ENCODE measurements at places on chromosomes 12 and 14.

DNA sequence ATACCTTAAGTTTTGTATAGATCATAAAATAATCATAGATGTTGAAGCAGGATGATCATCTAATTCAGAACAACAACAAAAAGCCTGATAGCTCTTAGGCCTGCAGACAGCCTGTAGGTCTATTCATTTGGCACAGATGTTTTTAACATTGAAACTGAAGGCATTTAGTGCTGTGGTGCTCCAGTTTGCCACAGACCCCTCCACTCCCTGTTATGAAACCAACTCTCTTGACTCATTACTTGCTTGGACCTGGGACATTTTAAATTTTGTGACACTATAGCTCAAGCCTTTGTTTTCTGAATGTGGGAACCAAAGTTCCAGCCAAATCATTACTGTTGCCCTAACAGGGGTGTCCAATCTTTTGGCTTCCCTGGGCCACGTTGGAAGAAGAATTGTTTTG is 9.1 kb downstream of the PRKCH start:
- DNase-seq = no peak
- no peaks in the 10 kb centered on the region for H3K27me3 ChIP-seq
- H3K27ac ChIP-seq = no peak overlapping the region
- peaks cover 3% of the 10 kb centered on the region for H3K36me3 ChIP-seq

DNA sequence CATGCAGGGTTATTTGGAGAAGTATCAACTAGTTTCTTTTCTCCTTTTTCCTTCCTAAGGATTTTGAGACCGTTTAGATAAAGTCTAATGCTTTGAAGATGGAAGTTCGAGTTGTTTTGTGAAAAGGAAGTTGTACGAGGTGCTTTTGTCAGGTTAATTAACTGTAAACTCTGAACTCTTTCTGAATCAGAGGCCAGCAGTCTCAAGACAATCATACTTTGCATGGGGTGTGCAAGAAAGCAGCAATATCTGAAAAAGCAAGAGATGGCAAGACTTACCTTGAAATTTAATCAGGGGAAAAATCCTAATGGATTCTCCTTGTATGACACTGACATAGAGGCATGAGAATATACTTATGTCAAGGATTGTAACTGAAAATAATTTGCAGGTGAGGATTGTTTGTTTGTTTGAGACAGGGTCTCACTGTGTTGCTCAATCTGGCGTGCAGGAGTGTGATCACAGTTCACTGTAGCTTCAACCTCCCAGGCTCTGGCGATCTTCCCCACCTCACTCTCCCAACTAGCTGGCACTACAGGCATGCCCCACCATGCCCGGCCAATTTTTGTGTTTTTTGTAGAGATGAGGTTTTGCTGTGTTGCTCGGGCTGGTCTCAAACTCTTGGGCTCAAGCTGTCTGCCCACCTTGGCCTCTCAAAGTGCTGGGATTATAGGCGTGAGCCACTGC is 170.2 kb upstream of the HMGA2 start:
- H3K27ac ChIP-seq = no peak overlapping the region
- no peaks in the 10 kb centered on the region for H3K36me3 ChIP-seq
- no peaks in the 10 kb centered on the region for H3K27me3 ChIP-seq
- DNase-seq = no peak
- no peak overlapping the region for H3K4me3 ChIP-seq

- H3K4me1 ChIP-seq = no peaks in the 10 kb centered on the region
- no peak for DNase-seq
- no peak overlapping the region for H3K4me3 ChIP-seq
- no peak overlapping the region for H3K27ac ChIP-seq
Observed at GRCh38 chr12:59452746-59453145, 143.1 kb upstream of the SLC16A7 start.

- no peaks in the 10 kb centered on the region for H3K27me3 ChIP-seq
- no peak overlapping the region for H3K27ac ChIP-seq
- no peak for DNase-seq
- H3K4me1 ChIP-seq = no peaks in the 10 kb centered on the region
- H3K4me3 ChIP-seq = no peak overlapping the region
Observed at GRCh38 chr12:83102499-83102898, 415.8 kb downstream of the TMTC2 start.

DNA sequence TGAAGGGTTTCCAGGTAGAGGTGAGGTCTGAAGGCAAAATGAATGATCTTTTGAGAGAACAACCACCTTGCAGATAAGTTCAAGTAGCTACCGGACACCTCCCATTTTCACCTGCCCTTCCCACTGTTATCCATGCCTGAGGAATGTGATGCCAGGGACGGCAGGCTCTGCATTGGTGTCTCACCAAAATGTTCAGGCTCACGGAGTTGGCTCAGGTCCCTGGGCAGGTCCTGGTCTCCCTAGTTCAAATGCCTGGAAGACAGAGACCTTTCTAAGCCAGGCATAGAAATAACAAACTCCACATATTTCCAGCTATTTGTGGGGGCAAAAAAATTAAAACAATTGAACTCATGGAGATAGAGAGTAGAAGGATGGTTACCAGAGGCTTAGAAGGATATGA is 36.0 kb downstream of the TMEM63C start:
- no peaks in the 10 kb centered on the region for H3K4me1 ChIP-seq
- no peak for DNase-seq
- no peaks in the 10 kb centered on the region for H3K36me3 ChIP-seq
- H3K27me3 ChIP-seq = no peaks in the 10 kb centered on the region
- H3K4me3 ChIP-seq = no peak overlapping the region
- H3K27ac ChIP-seq = no peak overlapping the region

DNA sequence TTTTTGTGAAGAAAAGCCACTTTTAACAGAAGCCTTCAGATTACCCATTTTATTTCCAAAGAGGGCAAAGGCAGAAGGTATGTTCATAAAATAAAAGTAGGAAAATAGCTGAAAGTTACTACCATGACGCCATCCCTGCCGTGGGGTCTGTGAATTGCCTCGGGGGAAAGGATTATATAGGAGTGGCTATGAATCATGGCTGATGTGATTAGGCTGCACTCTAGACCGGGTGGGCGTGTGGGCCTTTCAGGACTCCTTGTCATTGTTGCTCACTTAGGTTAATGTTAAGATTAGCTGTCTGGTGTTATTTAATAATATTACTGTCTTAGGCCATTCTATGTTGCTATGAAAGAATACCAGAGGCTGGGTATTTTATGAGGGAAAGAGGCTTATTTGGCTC is 195.5 kb downstream of the EGLN3 start:
- H3K27me3 ChIP-seq = no peaks in the 10 kb centered on the region
- H3K4me3 ChIP-seq = no peak overlapping the region
- DNase-seq = no peak
- H3K36me3 ChIP-seq = no peaks in the 10 kb centered on the region
- peaks cover 3% of the 10 kb centered on the region for H3K4me1 ChIP-seq

DNA sequence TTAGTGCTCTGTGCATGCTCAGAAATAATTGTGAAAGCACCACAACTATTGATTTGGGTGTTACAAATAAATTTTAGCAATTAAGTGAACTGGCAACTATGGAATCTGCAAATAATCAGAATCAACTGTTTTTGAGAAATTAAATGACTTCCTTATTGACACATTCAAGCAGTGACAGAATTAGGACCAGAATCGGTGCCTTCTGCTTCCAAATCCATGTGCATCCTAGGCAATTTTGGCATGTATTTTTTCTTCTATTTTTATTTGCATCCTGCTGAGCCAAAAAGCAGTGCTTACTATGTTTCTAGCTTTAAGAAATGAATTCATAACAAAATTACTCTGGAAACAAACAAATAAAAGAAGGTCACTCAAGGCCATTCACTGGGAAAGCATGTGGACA is 408.2 kb downstream of the GXYLT1 start:
- no peaks in the 10 kb centered on the region for H3K27me3 ChIP-seq
- H3K4me1 ChIP-seq = no peaks in the 10 kb centered on the region
- H3K27ac ChIP-seq = no peak overlapping the region
- no peak for DNase-seq

DNA sequence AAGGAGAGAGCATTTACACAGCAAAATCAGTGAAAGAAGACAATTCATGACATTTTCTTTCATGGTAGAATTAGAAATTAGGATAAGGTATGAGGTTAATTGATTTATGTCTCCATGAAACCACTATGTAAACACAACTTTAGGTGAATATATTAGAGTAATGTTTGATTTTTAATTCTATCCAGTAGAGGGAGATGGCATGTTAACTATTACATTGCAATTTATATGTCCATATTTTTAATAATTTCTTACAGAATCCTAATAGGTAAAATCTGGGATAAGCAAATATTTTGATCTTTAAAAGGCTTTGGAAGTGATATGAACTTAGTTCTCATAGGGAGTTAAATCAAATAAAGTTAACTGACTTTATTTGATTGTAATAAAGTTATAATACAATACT is 373.4 kb upstream of the PDE3A start:
- H3K36me3 ChIP-seq = no peaks in the 10 kb centered on the region
- DNase-seq = no peak
- H3K4me3 ChIP-seq = no peak overlapping the region
- H3K27me3 ChIP-seq = no peaks in the 10 kb centered on the region
- peaks cover 10% of the 10 kb centered on the region for H3K4me1 ChIP-seq

DNA sequence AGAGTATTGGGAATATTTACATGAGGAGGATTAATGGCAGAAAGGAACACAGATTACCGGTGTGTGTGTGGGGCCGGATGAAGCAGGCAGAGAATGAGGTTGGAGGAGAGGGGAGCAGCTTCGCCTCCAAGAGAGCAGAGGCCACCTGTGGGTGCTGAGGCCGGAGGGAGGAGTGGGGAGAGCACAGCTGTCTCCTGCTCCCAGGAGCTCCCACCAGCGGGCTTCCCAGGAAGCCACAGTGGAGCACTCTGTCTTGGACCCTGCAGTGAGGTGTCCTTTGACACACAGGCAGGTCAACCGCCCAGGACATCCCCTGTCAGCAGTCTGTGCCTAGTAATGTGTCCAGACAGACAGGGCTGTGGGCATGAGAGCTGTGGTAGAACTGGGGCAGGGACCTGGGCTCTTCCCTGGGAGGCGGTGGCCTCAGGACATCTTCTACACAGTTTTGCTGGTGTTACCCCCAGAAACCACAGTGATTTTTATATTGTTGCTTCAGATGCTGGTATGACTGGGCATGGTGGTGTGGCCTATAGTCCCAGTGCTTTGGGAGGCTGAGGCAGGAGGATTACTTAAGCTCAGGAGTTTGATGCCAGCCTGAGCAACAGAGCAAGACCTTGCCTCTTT is 18.5 kb upstream of the AMN start:
- no peaks in the 10 kb centered on the region for H3K27me3 ChIP-seq
- peaks cover 22% of the 10 kb centered on the region for H3K36me3 ChIP-seq
- H3K4me1 ChIP-seq = no peaks in the 10 kb centered on the region

GRCh38 chr12:29301114-29301513 is 79.9 kb downstream of the ERGIC2 start:
- no peaks in the 10 kb centered on the region for H3K27me3 ChIP-seq
- no peak overlapping the region for H3K27ac ChIP-seq
- no peak overlapping the region for H3K4me3 ChIP-seq
- no peak for DNase-seq

- H3K4me3 ChIP-seq = no peak overlapping the region
- H3K27me3 ChIP-seq = no peaks in the 10 kb centered on the region
- DNase-seq = peak; percentile 16
- H3K4me1 ChIP-seq = peaks cover 4% of the 10 kb centered on the region
- no peak overlapping the region for H3K27ac ChIP-seq
- H3K36me3 ChIP-seq = peaks cover 32% of the 10 kb centered on the region
Observed at GRCh38 chr12:119715268-119715620, 47.3 kb downstream of the PRKAB1 start.

GRCh38 chr14:104361101-104361591 is 218.4 kb upstream of the C14orf180 start:
- no peaks in the 10 kb centered on the region for H3K36me3 ChIP-seq
- no peak overlapping the region for H3K4me3 ChIP-seq
- H3K27ac ChIP-seq = no peak overlapping the region
- no peaks in the 10 kb centered on the region for H3K4me1 ChIP-seq
- H3K27me3 ChIP-seq = no peaks in the 10 kb centered on the region

- peaks cover 12% of the 10 kb centered on the region for H3K4me1 ChIP-seq
- DNase-seq = no peak
- H3K36me3 ChIP-seq = no peaks in the 10 kb centered on the region
- H3K27ac ChIP-seq = no peak overlapping the region
- H3K4me3 ChIP-seq = no peak overlapping the region
Observed at GRCh38 chr12:12016284-12017100, 54.2 kb upstream of the BCL2L14 start.

DNA sequence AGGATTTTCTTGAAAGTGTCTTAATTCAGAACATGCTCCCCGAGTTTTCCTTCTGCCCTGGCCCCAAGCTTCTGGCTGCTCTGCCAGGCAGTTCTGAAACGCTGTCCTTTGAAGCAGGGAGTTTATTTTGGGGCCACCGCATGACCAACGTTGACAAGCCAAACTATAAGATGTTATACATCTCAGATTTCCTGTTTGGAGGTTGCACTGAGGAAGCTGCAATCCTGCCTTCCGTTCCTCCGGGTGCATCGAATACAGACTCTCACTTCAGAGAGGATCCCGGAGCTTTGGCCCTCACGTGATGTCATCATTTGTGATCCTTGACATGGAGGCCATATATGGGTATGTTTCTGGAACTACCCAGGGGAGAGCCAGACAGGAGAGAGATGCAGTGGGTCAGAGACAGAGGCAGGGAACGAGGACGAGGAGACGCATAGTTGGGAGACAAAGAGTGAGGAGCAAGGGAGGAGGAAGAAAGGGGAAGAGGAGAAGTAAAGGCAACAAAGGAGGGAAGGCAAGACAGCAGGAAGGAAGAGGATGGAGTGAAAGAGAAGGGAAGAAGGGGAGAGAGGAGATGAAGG is at the start of gene ASB2:
Gene ASB2 (minus strand): TSS at position 94 of the 581 bp plus-strand sequence. CDS start 12,031 bp downstream, outside the sequence.
- no peak for DNase-seq
- H3K36me3 ChIP-seq = no peaks in the 10 kb centered on the region
- H3K27ac ChIP-seq = no peak within 1 kb of the TSS
- no peaks in the 10 kb centered on the region for H3K4me1 ChIP-seq
- H3K4me3 ChIP-seq = no peak within 1 kb of the TSS

DNA sequence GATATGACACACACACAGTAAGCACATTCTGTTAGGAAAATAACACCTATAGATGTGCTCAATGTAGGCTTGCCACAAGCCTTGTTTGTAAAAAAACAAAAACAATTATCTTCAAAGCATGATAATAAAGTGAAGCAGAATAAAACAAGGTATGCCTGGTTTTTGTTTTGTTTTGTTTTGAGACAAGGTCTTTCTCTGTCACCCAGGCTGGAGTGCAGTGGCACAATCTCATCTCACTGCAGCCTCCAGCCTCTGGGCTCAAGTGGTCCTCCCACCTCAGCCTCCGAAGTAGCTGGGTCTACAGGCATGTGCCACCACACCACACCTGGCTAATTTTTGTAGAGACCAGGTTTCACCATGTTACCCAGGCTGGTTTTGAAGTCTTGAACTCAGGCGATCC is 52.4 kb upstream of the MON2 start:
- H3K4me1 ChIP-seq = no peaks in the 10 kb centered on the region
- no peaks in the 10 kb centered on the region for H3K27me3 ChIP-seq
- DNase-seq = no peak
- H3K4me3 ChIP-seq = no peak overlapping the region
- H3K27ac ChIP-seq = no peak overlapping the region

GRCh38 chr12:89384050-89384758 is 31.9 kb upstream of the DUSP6 start:
- peak overlapping the region; percentile 67 for H3K27ac ChIP-seq
- peak; percentile 93 for DNase-seq
- H3K27me3 ChIP-seq = no peaks in the 10 kb centered on the region
- no peaks in the 10 kb centered on the region for H3K36me3 ChIP-seq
- H3K4me1 ChIP-seq = peaks cover 13% of the 10 kb centered on the region

- H3K36me3 ChIP-seq = no peaks in the 10 kb centered on the region
- H3K27ac ChIP-seq = no peak overlapping the region
- no peak for DNase-seq
- H3K4me1 ChIP-seq = no peaks in the 10 kb centered on the region
- H3K4me3 ChIP-seq = no peak overlapping the region
- H3K27me3 ChIP-seq = no peaks in the 10 kb centered on the region
Observed at GRCh38 chr12:72036393-72036792, 97.7 kb downstream of the TPH2 start.

Measured in trophoblast cell (in vitro differentiated cells and primary cell).